ENCODE measurements at places on chromosomes 2 and 18. TPM values are rescaled to one million over a fixed set of nuclear protein-coding genes. Genes with fewer than 3 reads are reported as not detected.

The IL1R2 gene
- 5.5 TPM for total RNA-seq

The CRYGD gene
- total RNA-seq = not detected

The CPLX4 gene
- total RNA-seq = not detected

DNA sequence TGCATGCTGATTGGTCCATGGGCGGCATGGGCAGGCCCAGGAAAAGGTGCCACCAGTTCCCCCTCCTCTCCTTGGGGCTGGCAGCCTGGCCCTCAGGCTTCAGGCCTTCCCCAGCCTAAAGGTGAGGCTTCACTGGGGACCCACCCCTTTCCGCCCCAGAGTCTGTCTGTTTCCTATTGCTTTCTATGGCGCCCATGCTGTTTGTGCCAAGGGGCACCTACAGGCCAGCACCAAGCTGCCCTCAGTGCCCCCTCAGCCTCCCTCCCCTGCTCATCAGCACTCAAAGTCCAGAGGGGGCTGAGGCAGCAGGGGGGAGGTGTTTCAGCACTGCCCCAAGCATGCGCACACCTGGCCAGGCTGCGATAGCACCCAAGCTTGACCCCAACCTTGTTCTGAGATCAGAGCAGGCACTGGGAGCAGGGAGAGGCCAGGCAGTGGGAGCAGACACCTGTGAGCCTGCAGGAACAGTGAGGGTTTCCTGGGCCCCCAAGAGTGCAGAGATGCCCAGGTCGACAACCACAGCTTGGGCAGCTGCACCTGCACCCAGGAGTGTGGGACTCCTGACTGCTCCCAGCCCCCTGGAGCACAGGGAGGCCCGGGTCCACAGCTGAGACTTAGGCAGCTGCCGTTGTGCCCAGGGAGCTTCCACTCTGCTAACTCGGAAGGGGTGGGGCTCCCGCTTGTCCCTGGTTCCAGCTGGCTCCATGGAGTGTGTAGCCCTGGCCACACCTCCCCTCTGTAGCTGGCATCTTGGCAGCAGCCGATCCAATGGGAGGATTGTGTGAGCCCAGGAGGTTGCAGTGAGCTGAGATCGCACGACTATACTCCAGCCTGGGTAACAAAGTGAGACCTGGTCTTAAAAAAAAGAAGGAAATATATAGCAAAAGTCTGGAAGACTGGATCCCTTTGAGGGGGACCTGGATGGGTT lies 69.1 kb downstream of the NCAPH start:
- H3K36me3 ChIP-seq = no peaks in the 10 kb centered on the region
- DNase-seq = no peak
- H3K27me3 ChIP-seq = no peaks in the 10 kb centered on the region
- no peak overlapping the region for H3K27ac ChIP-seq
- no peaks in the 10 kb centered on the region for H3K4me1 ChIP-seq
- no peak overlapping the region for H3K4me3 ChIP-seq

DNA sequence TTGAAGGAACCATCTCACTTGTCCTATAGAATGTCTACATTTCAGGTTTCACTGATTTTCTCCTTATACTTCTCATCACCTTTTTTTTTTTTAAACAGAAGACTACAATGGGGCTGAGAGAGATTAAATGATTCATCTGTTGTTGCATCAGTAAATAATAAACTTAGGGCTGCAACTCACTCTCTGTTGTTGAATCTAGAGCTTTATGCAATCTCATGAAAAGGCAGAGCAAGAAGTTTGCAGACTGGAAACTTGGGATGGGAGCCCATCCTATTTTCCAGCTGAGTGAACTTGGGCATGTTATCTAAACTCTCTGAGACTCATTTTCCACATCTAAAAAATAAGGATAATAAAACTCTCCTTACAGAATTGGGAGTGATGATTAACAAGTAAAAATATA lies 58.4 kb downstream of the PDE1A start:
- no peaks in the 10 kb centered on the region for H3K36me3 ChIP-seq
- no peaks in the 10 kb centered on the region for H3K4me1 ChIP-seq
- DNase-seq = no peak

GRCh38 chr2:23584054-23584745 lies 199.2 kb downstream of the KLHL29 start:
- no peaks in the 10 kb centered on the region for H3K36me3 ChIP-seq
- H3K27me3 ChIP-seq = no peaks in the 10 kb centered on the region
- no peaks in the 10 kb centered on the region for H3K4me1 ChIP-seq
- DNase-seq = no peak

DNA sequence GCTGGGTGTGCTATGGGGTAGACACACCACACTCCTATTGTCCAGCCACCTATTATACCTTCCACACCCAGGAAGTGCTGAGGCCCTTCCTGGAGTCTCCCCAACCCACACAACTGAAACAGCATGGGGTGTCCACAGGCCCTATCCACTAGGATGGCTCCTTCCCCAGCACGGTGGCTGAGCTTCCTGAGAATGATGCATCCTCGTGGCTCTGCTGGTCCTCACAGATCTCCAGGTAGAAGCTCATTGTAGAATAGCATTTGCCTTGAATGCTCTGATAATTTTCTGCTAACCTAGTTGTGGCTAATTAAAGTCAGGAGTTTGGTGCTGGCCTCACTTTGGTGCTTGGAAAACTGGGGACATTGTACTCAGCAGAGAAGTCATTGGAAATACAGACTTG lies 182.6 kb downstream of the ANKRD30B start:
- H3K27ac ChIP-seq = no peak overlapping the region
- H3K36me3 ChIP-seq = no peaks in the 10 kb centered on the region

DNA sequence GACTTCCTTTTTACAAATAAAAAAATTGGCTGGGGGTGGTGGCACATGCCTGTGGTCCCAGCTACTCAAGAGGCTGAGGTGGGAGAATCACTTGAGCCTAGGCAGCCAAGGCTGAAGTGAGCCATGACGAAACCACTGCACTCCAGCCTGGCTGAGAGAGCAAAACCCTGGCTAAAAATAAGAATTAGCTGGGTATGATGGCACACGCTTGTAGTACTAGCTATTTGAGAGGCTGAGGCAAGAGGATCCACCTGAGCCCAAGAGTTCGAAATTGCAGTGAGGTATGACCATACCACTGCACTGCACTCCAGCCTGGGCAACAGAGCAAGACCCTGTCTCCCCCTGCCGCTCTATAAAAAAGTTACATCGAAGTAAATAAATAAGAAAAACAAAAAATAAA lies 33.7 kb downstream of the GFPT1 start:
- H3K36me3 ChIP-seq = peaks cover 24% of the 10 kb centered on the region
- H3K4me3 ChIP-seq = no peak overlapping the region
- no peaks in the 10 kb centered on the region for H3K4me1 ChIP-seq
- no peak for DNase-seq
- no peaks in the 10 kb centered on the region for H3K27me3 ChIP-seq

DNA sequence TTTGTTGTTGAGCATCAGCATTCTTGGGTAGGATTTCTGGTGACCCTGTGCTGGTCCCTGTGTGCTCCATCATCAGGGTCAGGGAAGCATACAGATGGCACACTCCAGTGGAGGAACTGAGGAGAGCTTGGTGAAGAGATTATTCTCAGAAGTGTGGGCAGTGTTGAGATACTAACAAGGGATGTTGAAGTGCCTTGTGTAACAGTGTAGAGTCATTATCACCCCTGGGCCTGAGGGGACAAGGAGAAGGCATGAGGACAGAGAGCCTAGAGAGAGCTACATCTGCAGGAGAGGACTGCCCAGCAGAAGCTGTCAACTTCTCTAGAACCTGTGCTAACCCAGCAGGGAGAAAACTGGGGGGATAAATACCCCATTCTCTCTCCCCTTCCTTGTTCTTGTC lies 189.0 kb downstream of the PLCL1 start:
- no peaks in the 10 kb centered on the region for H3K4me1 ChIP-seq
- H3K27me3 ChIP-seq = no peaks in the 10 kb centered on the region
- H3K4me3 ChIP-seq = no peak overlapping the region
